ENCODE measurements at places on chromosomes 3 and 15. TPM values are rescaled to one million over a fixed set of nuclear protein-coding genes. Genes with fewer than 3 reads are reported as not detected.

Gene SKOR1
- total RNA-seq, result 0.40 TPM

Gene FBXO22
- 16.6 TPM for total RNA-seq

Gene SLC12A8
- 0.15 TPM for total RNA-seq

Gene DOCK3
- 5.0 TPM for total RNA-seq

Gene ZNF80
- not detected for total RNA-seq

Gene CAMK2N2
- not detected for total RNA-seq

Gene GRAMD1C
- total RNA-seq, result 1.0 TPM

Gene TGM5
- not detected for total RNA-seq

Gene NOP10
- total RNA-seq, result 92.3 TPM

Gene GUCA1C
- total RNA-seq, result 6.8 TPM

DNA sequence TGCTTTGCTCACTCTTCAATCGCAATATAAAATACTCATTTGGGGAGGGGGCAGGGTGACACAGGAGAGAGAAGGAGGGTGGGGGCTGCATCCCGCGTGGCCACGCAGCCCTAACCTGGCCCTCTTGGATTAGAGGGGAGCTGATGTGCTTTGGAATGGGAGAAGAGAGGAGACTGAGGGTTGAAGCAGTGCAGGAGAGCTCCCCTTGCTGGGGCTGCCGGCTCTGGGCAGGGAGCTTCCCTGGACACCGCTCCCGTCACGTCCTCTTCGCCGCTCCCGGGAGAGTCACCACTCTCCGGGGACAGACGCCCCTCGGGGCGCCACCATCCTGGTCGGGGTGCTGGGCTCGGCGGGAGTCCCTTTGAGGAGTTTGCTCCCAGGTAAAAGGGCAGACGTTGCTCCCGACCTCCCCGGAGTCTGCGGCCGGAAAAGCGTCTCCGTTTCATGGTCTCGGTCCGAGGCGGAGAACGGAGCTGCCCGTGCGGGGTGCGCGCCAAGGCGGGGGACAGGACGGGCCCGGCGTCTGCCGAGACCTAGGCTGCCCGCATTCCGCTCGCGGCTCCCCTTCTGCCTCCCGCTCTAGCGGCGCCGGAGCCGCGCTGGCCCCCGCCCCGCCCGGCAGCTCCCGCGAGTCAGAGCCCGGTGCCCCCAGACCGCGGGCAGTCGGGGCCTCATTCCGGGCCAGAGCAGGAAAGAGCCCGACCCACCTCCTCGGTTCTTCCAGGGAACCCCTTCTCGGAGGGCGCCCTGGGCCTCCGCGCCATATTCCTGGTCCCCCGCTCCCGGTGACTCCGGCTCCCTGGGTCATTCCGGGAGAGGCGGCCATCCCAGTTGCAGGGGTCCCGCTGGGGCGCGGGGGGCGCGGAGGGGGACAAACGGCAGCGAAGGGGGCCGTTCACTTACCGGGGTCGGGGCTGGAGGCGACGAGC is 603 bp downstream of the SLC7A14 start:
- no peak overlapping the region for H3K4me3 ChIP-seq
- no peaks in the 10 kb centered on the region for H3K36me3 ChIP-seq
- no peak overlapping the region for H3K27ac ChIP-seq
- H3K4me1 ChIP-seq, result peaks cover 4% of the 10 kb centered on the region

DNA sequence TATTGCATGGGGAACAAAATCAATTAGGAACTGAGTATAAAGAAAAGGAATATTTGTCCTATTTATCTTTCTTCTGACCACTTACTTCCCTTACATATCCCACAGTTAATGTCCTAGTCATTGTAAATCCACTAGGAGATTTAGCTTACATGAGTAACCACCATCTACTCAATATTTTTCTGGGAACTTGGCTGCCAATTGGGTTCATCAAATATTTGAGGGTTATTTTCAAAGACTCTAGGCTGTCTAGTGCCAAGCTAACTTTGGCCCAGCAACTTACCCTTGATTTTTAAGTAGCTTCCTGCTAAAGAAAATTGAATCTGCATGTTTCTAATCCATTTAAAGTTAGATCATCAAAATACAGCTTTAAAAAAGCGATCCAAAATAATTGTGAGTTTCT is 362.5 kb upstream of the EPHA3 start:
- no peak overlapping the region for H3K4me3 ChIP-seq
- no peaks in the 10 kb centered on the region for H3K36me3 ChIP-seq
- no peaks in the 10 kb centered on the region for H3K4me1 ChIP-seq
- H3K27ac ChIP-seq, result no peak overlapping the region

DNA sequence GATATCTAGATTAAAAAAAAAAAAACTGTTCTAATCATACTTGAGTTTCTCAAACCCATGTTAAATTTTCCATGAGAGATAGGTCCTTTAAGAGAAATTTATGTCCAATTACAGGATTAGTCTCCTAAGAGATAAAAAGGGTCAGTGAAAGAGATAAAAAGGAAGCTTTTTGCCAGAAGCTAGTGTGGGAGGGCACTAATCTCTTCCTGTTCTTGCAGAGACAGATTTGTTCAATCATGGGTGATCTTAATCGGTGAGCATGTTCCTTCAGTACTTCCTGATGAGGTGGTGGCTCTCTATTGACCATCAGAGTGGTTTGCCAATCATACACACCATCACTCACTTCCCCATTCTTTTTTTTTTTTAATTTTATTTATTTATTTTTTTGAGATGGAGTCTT is 16.9 kb upstream of the LPP start:
- DNase-seq, result no peak
- H3K4me1 ChIP-seq, result no peaks in the 10 kb centered on the region
- no peak overlapping the region for H3K27ac ChIP-seq
- H3K36me3 ChIP-seq, result no peaks in the 10 kb centered on the region
- no peaks in the 10 kb centered on the region for H3K27me3 ChIP-seq
- H3K4me3 ChIP-seq, result no peak overlapping the region

GRCh38 chr15:52784799-52785671 is 5.1 kb downstream of the ONECUT1 start:
- peaks cover 67% of the 10 kb centered on the region for H3K4me1 ChIP-seq
- no peak overlapping the region for H3K4me3 ChIP-seq
- H3K27ac ChIP-seq, result no peak overlapping the region
- no peak for DNase-seq
- H3K27me3 ChIP-seq, result peaks cover 98% of the 10 kb centered on the region

- no peak overlapping the region for H3K4me3 ChIP-seq
- H3K4me1 ChIP-seq, result peaks cover 4% of the 10 kb centered on the region
- DNase-seq, result no peak
- H3K27me3 ChIP-seq, result no peaks in the 10 kb centered on the region
- no peaks in the 10 kb centered on the region for H3K36me3 ChIP-seq
These were observed 12.7 kb downstream of the C3orf22 start for GRCh38 chr3:126546013-126546412.

GRCh38 chr3:188207941-188208515 is 54.1 kb downstream of the LPP start:
- no peak overlapping the region for H3K27ac ChIP-seq
- no peaks in the 10 kb centered on the region for H3K27me3 ChIP-seq
- no peak overlapping the region for H3K4me3 ChIP-seq
- H3K36me3 ChIP-seq, result no peaks in the 10 kb centered on the region

GRCh38 chr3:152942366-152942765 is 107.4 kb downstream of the P2RY1 start:
- no peak overlapping the region for H3K27ac ChIP-seq
- no peaks in the 10 kb centered on the region for H3K36me3 ChIP-seq
- no peak for DNase-seq
- no peaks in the 10 kb centered on the region for H3K27me3 ChIP-seq
- no peak overlapping the region for H3K4me3 ChIP-seq

- peaks cover 37% of the 10 kb centered on the region for H3K4me1 ChIP-seq
- peak overlapping the region; percentile 92 for H3K27ac ChIP-seq
- no peaks in the 10 kb centered on the region for H3K27me3 ChIP-seq
These were observed 18.8 kb upstream of the CHD2 start for GRCh38 chr15:92881211-92881754.

DNA sequence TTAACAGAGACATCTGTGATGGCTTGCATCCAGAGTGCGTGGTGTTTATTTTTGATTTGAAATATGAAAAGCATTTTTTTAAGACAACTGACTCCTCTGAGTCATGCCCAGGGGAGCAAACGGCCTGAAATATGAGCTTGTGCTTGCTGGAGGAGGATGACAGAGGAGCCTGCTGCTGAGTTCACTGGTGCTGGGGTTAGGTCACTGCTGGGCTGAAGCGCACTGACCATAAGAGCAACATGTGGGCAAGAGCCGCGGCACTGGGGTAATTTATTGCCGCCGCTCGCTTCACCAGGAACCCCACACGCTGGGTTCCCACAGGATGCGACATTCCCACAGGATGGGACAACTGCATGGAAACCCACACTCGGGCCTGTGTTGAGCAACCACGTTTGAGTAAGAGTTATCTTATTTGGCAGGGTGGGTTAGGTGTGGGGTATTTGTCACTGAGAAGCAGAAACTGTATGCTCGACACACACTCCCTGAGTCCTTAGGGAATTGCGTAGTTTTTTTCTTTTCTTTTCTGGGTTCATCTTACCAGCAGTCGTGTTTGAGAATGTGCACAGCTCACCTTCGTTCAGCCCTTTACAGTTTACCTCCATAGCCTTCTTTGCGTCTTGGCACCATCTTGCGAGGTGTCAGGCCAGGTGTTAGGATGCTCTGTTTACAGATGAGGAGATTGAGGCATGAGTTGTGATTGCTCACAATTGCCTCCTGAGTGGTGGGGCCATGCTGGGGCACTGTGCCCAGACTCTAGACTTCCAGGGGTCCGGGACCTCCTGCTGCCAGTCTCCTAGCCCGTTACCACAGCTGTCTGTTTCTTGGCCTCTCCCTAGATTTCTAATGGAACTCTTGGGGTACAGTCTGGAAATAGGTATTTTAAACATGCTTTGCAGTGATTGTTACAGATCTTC is 60.4 kb downstream of the SMAD3 start:
- no peaks in the 10 kb centered on the region for H3K36me3 ChIP-seq
- DNase-seq, result peak; percentile 84
- peaks cover 90% of the 10 kb centered on the region for H3K4me1 ChIP-seq
- H3K27ac ChIP-seq, result peak overlapping the region; percentile 71
- H3K4me3 ChIP-seq, result no peak overlapping the region

- H3K4me3 ChIP-seq, result no peak overlapping the region
- H3K27me3 ChIP-seq, result no peaks in the 10 kb centered on the region
- H3K27ac ChIP-seq, result no peak overlapping the region
- H3K4me1 ChIP-seq, result no peaks in the 10 kb centered on the region
These were observed 34.0 kb upstream of the RPP14 start for GRCh38 chr3:58271901-58272501.

DNA sequence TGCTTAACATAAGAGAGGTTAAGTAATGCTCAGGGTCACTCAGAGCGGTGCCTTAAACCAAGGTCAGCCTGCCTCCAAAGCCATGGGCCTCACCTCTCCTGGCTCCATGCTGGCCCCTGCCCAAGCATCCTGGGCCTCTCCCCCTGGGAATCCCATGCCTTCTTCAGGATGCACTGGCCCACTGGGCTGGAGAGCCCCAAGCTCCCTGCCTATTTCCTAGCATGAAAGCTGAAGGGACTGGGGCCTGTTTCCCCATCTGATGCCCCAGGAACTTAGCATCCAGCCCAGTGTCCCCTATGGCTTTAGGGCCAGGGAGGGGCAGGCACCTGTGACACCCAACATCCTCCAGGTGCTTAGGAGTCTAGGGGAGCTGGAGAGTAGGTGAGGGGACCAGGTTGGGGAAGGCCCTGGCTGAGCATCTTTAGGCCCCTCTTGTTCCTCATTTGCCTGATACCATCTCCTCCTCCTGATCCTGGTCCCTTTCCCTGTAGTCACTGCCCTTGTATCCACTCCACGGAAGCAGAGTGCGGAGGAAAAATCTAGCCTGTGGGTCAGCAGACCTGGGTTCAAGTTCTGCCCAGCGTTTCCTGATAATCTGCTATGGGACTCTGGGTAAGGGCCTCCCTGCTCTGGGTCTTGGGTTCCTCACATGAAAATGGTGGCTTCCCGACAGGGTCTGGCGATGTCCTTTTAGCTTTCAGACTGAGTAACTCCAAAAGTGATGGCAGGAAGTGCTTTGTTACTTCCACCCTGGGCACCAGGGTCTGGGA is 28.6 kb downstream of the EHD4 start:
- no peak for DNase-seq
- H3K36me3 ChIP-seq, result peaks cover 22% of the 10 kb centered on the region
- H3K4me1 ChIP-seq, result peaks cover 27% of the 10 kb centered on the region
- no peak overlapping the region for H3K4me3 ChIP-seq
- peak overlapping the region; percentile 57 for H3K27ac ChIP-seq

- peak overlapping the region; percentile 96 for H3K27ac ChIP-seq
- no peaks in the 10 kb centered on the region for H3K36me3 ChIP-seq
- no peaks in the 10 kb centered on the region for H3K27me3 ChIP-seq
- H3K4me1 ChIP-seq, result peaks cover 34% of the 10 kb centered on the region
- DNase-seq, result peak; percentile 21
These were observed 1.1 kb upstream of the ZNF639 start for GRCh38 chr3:179321668-179322285.

- peaks cover 100% of the 10 kb centered on the region for H3K36me3 ChIP-seq
- DNase-seq, result no peak
- H3K4me1 ChIP-seq, result peaks cover 5% of the 10 kb centered on the region
- H3K4me3 ChIP-seq, result no peak overlapping the region
These were observed 8.5 kb downstream of the SNRPA1 start for GRCh38 chr15:101286471-101287114.

GRCh38 chr3:126439968-126440708 is 35.6 kb downstream of the ZXDC start:
- no peak for DNase-seq
- no peak overlapping the region for H3K4me3 ChIP-seq
- H3K4me1 ChIP-seq, result peaks cover 7% of the 10 kb centered on the region
- no peaks in the 10 kb centered on the region for H3K27me3 ChIP-seq
- H3K27ac ChIP-seq, result no peak overlapping the region
- peaks cover 45% of the 10 kb centered on the region for H3K36me3 ChIP-seq

GRCh38 chr15:88334436-88334835 is 77.9 kb upstream of the NTRK3 start:
- H3K36me3 ChIP-seq, result no peaks in the 10 kb centered on the region
- no peak overlapping the region for H3K27ac ChIP-seq
- DNase-seq, result no peak
- H3K4me1 ChIP-seq, result no peaks in the 10 kb centered on the region

Measured in heart right ventricle (tissue), 16 donors.